Suppressor macrophage treated with lipopolysaccharide for 1 hour (primary cell): ENCODE measurements at places on chromosomes 5 and 9.

- peak; percentile 95 for DNase-seq
These were observed 86.0 kb upstream of the TNFSF8 start for GRCh38 chr9:115016344-115016743.

DNA sequence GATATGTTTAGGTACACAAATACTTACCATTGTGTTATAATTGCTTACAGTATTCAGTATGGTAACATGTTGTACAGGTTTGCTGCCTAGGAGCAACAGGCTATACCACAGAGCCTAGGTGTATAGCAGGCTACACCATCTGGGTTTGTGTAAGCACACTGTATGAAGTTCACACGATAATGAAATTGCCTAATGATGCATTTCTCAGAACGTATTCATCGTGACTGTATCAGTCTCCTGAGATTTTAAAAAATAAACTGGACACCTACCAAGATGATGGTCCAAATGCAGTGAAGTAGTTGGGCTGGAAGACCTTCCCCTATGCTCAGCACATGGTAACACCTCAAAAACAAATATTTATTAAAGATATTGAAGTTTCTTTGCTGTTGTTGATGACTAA, 103.3 kb upstream of the NFIB start:
- no peak for DNase-seq

DNA sequence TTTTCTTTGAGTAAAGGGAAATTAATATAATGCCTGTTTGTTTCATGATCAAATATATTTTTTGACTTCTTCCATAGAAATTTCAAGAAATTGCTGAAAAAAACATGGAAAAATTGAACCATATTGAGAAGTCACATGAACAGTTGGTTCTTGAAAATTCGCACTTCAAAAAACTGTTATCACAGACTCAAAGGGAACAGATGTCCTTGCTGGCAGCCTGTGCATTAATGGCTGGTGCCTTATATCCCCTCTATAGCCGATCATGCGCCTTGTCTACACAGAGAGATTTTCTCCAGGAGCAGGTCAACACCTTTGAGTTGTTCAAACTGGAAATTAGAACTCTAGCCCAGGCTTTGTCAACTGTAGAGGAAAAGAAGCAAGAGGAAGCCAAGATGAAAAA, 191.4 kb downstream of the CCDC171 start:
- no peak for DNase-seq

GRCh38 chr5:157747766-157748700, 4.5 kb downstream of the LSM11 start:
- DNase-seq: no peak

DNA sequence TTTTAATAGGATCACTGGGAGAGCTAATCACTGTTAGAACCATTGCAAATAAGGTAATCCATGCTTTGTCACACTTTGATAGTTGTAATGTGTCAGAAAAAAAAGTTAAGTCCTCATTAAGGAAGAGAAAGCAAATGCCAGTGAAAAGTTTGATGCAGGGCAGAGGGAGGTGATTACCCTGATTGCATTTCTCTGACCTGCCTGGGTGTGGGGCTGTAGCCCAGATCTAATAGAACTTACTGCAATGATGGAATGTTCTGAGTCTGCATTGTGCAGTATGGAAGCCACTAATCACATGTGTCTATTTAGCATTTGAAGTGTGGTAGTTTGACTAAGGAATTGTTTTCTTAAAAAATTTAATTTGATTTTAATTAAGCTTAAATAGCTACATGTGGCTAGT, 202.7 kb downstream of the ATP10B start:
- peak; percentile 39 for DNase-seq

DNA sequence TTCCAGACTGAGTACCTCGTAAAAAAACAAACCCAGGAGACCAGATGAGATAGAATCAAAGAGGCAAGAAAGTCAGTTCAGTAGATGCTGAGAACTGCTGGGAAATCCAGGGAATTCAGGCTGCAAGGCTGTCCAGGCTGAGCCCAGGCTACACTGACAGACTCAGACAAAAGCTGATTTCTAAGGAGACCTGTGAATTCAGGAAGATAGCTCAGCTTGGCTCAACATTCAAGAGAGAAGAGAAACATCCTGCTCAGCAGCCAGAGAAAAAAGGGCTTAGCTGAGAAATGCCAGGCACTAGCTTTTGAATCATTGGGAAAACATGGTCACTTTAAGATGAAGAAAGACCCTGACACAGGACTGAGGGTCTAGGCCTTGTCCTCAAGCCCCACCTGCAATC, 118.2 kb upstream of the SLC44A1 start:
- no peak for DNase-seq

DNA sequence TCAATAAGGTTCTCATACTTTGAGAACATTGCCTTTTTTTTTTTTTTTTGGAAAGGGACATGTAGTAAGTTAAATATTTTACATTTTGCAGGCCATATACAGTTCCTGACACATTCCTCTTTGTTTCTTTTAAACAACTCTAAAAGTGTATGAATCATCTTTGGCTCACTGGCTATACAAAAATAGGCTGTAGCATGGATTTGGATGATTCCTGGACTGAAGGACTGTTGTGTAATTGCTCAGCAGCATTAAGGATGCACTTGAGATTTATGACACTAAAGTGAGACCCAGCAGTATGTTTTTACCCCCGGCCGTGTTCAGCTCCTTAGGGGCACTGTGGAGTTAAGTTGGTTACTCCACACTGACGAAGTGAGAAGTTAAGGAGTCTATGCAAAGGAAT, 41.3 kb downstream of the VPS13A start:
- DNase-seq: no peak

- peak; percentile 90 for DNase-seq
These were observed 17.7 kb upstream of the CPLX2 start for GRCh38 chr5:175853573-175854230.
